Transverse colon (tissue), 4 donors: ENCODE measurements at places on chromosomes 1 and 21. TPM values are rescaled to one million over a fixed set of nuclear protein-coding genes. Genes with fewer than 3 reads are reported as not detected.
A peak's percentile ranks its signal among the peaks of the same experiment; 100 is the strongest.

Gene CLCA1
- total RNA-seq: 1,013 TPM

GRCh38 chr1:6743189-6744101, 41.8 kb upstream of the CAMTA1 start:
- no peaks in the 10 kb centered on the region for H3K4me1 ChIP-seq
- H3K27me3 ChIP-seq: no peaks in the 10 kb centered on the region
- peak overlapping the region; percentile 72 for H3K27ac ChIP-seq
- H3K4me3 ChIP-seq: no peak overlapping the region
- peak; percentile 14 for DNase-seq

DNA sequence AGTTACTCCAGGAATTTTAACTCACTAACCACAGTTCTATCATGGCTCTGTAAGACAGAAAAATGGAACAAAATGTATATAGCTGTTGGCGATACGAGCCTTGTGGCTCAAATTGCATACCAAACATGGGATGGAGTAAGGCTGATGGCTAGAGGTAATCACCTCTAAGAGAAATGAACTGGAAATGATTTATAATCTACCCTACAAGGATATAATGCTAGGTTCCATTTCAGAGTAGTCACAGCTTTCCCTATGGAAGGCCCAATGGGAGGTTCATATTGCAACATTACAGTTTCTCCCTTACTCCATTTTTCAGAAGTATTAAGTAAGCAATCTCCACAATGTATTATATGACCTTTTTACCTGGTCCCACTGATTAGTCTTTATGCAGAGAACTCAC, 61.6 kb downstream of the EDEM3 start:
- no peak overlapping the region for H3K27ac ChIP-seq
- no peak for DNase-seq
- H3K36me3 ChIP-seq: no peaks in the 10 kb centered on the region
- no peaks in the 10 kb centered on the region for H3K4me1 ChIP-seq

DNA sequence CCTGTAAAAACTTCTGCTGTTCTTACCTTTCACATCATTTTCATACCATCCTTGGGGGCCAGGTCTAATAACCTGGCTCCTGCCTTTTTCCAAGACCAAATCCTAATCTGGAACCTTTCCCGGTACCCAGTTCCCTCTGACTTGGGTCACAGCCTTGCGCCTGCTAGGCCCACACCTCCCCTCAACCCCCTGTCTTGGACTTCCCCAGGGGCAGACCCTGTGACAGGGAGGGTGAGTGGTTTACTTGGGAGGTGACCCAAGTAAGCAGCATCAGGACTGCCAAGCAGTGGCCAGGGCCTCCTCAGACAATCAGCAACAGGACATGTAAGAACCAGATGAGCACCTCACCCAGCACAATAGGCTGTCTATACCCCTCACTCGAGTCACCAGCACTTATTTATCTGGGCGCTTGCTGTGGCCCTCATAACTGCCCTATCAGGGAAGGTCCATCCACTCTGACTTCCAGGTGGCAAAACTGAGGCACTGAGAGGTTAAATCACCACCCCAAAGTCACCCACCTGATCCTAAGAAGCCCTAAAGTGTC, 124.7 kb downstream of the MATN1 start:
- H3K4me1 ChIP-seq: no peaks in the 10 kb centered on the region
- no peaks in the 10 kb centered on the region for H3K36me3 ChIP-seq
- H3K27ac ChIP-seq: no peak overlapping the region
- no peak overlapping the region for H3K4me3 ChIP-seq
- no peak for DNase-seq

- no peak overlapping the region for H3K4me3 ChIP-seq
- H3K36me3 ChIP-seq: no peaks in the 10 kb centered on the region
- no peaks in the 10 kb centered on the region for H3K27me3 ChIP-seq
- H3K4me1 ChIP-seq: peaks cover 36% of the 10 kb centered on the region
- peak overlapping the region; percentile 33 for H3K27ac ChIP-seq
- no peak for DNase-seq
Observed at GRCh38 chr1:160209321-160210046, 4.3 kb downstream of the PEA15 start.

DNA sequence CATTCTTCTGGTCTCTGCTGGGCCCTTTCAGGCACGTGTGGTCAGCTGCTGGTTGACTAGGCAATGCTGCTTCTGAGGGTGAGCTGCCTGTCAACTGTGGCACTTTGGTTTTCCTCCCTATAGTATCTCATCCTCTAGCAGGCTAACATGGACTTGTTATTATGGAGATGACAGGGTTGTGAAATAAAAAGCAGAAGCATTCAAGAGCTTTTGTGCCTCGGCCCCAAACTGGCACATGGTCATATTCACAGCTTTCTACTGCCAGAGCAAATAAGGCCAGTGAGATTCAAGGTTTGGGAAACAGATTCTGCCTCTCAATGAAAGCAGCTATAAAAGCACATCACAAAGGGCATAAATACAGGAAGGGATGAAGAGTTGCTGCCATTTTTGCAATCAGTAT, 1.6 kb upstream of the ZNF124 start:
- no peak for DNase-seq
- no peaks in the 10 kb centered on the region for H3K36me3 ChIP-seq
- H3K27ac ChIP-seq: no peak overlapping the region
- H3K4me3 ChIP-seq: no peak overlapping the region
- peaks cover 7% of the 10 kb centered on the region for H3K4me1 ChIP-seq

Gene GBP5
- total RNA-seq: 7.3 TPM

DNA sequence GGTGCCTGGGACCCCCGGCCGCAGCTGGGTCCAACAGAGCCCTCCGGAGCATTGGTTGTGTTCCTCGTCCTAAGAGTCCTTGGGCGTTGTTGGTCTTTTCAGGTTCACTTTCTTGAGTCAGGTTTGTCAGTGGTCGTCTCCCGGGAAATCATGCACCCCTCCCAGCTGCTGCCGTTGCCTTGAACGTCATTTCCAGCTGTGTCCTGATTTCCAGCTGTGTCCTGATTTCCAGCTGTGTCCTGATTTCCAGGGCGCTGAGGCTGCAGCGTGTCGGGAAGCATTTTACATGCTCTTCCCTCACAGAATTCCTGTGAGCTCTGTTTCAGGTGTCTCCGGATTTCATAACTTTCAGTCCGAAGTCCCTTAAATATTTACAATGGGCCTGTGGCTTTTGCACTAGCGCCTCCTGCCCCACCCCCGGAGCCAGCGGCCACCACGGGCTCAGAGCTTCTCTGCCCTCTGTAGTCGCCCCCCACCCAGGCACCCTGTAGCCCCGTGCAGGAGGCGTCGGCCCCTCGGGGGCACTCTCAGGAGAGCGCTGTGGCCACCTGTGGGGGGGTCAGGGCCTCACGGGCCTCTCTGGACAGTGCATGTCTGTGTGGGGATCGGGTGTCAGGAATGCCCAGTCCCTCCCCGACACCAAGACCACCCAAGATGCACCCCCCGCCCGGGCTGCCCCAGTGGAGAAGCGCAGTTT, 66.7 kb downstream of the COL18A1 start:
- peak overlapping the region; percentile 86 for H3K27ac ChIP-seq
- DNase-seq: no peak
- H3K27me3 ChIP-seq: no peaks in the 10 kb centered on the region
- no peaks in the 10 kb centered on the region for H3K36me3 ChIP-seq

DNA sequence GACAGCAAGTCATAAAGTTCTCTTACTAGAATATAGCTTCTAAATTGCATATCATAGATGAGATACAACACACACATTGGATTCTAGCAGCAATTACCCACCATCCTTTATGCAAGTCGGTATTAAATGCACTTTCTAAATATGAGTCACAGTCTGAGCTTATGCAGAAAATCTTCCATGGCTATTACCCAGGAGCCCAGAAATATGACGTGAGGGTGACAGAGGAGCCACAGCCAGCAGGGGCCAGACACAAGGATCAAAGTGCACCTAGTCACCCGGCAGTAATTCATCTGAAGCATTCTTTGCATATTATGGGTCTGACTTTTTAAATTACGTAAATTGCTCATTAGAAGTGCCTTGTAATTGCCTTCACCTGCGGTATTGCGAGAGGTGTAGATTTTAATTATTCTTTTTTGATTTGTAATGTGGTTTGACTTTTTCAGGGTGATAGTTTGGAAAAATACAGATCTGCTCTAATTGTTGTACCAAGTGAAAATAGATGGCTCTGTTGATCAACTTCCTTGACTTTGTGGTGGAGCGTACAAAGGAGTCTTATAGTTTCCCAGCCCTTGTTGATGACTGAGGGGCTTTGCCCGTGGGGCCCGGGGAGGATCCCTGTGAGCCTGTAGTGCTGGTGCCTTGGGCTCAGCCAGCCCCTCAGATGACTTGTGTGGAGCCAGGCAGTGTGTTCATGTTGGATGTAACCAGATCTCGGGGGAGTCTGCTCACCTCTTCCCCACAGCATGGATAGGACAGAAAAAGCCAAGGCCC, 470.0 kb upstream of the VAMP3 start:
- peaks cover 9% of the 10 kb centered on the region for H3K4me1 ChIP-seq
- peak overlapping the region; percentile 76 for H3K27ac ChIP-seq
- no peaks in the 10 kb centered on the region for H3K36me3 ChIP-seq
- no peaks in the 10 kb centered on the region for H3K27me3 ChIP-seq
- DNase-seq: peak; percentile 43

- no peak overlapping the region for H3K27ac ChIP-seq
Observed at GRCh38 chr1:17440827-17441168, 1.3 kb upstream of the RCC2 start.

DNA sequence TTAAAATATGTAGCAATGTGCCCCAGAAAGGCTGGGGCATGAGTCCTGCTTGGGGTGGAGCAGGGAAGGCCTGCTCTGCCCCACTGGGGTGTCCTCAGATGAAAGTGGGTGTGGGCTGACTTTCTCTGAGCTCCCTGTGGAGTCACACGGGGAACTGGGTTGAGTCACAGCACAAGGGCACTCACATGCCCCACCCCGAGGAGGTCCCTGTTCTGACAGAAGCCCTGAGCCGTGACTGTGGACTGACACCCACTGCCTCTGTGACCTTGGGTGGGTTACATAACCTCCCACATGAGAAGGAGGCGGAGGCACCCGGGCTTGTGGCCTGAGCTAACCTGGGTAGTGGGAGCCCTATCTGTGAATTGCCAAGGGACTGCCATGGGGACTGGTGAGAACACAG, 52.5 kb upstream of the TINAGL1 start:
- no peaks in the 10 kb centered on the region for H3K4me1 ChIP-seq
- no peak overlapping the region for H3K4me3 ChIP-seq
- no peaks in the 10 kb centered on the region for H3K36me3 ChIP-seq
- H3K27me3 ChIP-seq: no peaks in the 10 kb centered on the region

Gene GLMN
- 2.4 TPM for total RNA-seq

- no peak overlapping the region for H3K27ac ChIP-seq
- no peaks in the 10 kb centered on the region for H3K36me3 ChIP-seq
- no peaks in the 10 kb centered on the region for H3K27me3 ChIP-seq
- H3K4me1 ChIP-seq: peaks cover 4% of the 10 kb centered on the region
Observed at GRCh38 chr1:10051656-10052055, 18.9 kb downstream of the UBE4B start.

DNA sequence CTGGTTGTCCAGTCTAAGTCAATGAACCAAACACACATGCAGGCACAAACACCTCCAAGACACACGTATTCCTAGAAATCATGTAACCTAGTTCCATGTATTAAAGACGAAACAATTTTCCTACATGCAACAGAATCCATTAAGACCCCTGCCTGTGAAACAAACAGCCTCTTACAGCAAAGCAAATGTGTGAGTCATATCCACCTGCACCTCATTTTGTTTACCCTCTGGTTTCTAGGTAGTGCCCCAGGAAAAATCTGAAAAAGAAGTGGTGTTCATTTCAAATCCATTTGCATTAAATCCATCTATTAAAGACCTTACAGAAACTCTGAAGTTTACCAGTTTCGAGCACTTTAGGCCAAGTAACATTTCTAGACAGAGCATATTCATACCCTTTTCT, 74.1 kb downstream of the VCAM1 start:
- no peak overlapping the region for H3K27ac ChIP-seq
- DNase-seq: no peak
- no peaks in the 10 kb centered on the region for H3K4me1 ChIP-seq

DNA sequence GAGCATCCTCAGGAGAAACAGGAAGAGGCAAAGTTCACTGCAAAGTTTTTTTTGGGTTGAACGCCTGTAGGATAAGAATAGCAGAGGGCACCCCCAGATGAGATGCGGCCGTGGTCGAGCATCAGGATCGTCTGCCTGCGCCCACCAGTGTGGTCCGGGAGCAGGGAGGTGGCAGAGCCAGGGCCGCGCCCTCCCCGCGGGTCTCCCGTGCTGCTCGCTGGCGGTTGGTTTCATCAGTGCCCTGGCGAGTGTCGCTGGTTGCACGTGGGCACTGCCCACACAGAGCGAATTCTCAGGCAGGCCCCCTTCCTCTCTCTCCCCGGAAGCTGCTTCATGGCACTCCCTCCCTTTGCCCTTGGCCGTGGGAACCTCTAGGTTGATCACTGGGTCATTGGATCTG, 120.0 kb downstream of the PCBP3 start:
- no peaks in the 10 kb centered on the region for H3K36me3 ChIP-seq
- no peak for DNase-seq
- H3K27ac ChIP-seq: no peak overlapping the region
- H3K4me3 ChIP-seq: no peak overlapping the region

- H3K27ac ChIP-seq: no peak overlapping the region
- no peak for DNase-seq
- no peaks in the 10 kb centered on the region for H3K4me1 ChIP-seq
- no peak overlapping the region for H3K4me3 ChIP-seq
- H3K27me3 ChIP-seq: peaks cover 27% of the 10 kb centered on the region
Observed at GRCh38 chr1:202664083-202664482, 46.2 kb downstream of the SYT2 start.

- H3K27me3 ChIP-seq: peaks cover 54% of the 10 kb centered on the region
- H3K4me3 ChIP-seq: no peak overlapping the region
- DNase-seq: no peak
- no peak overlapping the region for H3K27ac ChIP-seq
Observed at GRCh38 chr1:1171546-1172340, 1.9 kb upstream of the TTLL10 start.

GRCh38 chr1:210385228-210385627, 56.5 kb downstream of the HHAT start:
- no peak overlapping the region for H3K4me3 ChIP-seq
- H3K4me1 ChIP-seq: no peaks in the 10 kb centered on the region
- no peaks in the 10 kb centered on the region for H3K27me3 ChIP-seq
